NCI-H526 (cell line): ENCODE measurements at places on chromosomes 3 and 15.

GRCh38 chr3:101588616-101589015, 14.6 kb downstream of the PCNP start:
- no peak for DNase-seq

DNA sequence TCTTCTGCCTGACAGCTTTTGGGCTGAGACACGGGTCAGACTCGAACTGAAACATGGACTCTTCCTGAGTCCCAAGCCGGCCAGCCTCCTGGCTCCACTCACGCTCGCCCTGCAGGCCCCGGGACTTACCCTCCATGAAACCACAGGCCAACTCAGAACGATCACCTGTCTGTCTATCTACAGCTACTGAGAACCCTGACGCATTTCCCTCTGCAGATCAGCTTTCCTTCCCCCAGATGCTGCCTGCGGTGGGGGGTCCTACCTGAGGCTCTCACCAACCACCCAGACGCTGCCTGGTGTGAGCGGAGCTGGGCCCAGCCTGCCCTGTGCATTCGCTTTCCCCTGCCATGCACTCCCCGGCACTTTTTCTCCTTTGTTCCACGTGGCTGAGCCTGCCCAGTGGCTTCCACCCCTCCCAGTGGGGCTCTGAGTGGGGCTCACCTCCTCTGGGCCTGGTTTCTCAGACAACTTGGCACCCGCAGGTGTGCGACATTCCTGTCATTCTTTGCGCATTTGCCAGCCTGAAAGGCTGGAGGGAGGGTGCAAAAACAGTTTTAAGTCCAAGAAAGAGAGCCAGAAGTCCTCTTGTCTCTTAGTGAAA, 60.2 kb downstream of the PLXNA1 start:
- no peak for DNase-seq

DNA sequence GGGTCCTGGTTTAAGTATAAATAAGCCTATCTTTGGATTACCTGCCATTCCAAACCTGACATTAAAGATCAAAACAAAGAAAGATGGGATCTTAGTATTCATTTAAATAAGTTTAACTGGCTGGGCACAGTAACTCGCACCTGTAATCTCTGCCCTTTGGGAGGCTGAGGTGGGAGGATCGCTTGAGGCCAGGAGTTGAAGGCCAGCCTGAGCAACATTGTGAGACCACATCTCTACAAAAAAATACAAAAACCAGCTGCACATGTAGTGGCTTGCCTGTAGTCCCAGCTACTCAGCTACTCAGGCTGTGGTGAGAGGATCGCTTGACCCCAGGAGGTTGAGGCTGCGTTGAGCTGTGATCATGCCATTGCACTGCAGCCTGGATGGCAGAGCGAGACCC, 176.9 kb downstream of the FNDC3B start:
- DNase-seq = no peak

DNA sequence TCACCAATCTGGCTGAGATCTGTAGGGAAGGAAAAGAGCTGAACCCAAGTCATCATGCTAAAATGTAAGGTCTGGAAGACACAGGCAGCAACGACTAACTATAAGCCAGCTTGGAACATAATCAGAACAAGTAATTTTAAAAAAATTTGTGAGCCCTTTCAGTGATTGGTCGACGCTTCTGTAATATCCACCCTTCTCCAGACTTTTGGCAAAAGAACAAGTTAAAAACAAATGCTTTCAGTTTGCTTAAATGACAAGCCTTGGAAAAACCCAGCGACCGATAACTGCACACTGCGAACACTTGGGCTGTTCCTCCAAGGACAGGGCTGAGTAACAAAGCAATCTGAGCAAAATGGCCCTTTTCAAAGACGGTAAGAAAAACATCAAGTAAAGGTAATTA, 49.6 kb downstream of the PCSK6 start:
- no peak for DNase-seq

DNA sequence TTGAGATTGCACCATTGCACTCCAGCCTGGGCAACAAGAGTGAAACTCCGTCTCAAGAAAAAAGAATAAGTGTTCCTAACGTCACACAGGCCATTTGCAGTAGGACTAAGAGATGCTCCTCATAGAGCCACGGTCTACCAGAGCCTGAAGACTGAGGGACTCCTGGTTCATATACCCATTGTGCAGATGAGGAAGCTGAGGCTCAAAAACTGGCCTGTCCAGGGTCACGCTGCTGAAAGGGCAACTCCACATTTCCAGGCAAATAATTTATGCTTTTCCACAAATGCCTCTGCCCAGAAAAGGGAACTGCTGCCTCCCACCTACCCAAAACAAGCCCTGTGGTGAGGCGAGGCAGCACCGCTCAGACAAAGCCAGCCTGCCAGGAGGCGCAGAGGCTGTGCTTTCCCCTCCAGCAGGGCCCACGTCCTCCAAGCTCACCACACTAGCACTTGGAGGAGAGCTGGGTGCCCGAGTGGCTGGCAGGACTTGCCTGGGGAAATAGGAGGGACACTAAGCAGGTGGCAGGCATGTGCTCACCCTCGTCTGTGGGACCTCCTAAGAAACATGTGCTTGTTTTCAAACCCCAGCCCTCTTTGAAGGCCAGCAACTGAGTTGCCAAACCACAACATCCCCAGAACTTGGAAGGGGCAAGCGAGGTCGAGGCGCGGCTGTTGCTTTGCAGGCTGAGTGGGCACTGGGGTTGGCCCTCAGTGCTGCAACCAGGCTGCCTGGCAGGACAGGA, 195.6 kb downstream of the XXYLT1 start:
- no peak for DNase-seq

DNA sequence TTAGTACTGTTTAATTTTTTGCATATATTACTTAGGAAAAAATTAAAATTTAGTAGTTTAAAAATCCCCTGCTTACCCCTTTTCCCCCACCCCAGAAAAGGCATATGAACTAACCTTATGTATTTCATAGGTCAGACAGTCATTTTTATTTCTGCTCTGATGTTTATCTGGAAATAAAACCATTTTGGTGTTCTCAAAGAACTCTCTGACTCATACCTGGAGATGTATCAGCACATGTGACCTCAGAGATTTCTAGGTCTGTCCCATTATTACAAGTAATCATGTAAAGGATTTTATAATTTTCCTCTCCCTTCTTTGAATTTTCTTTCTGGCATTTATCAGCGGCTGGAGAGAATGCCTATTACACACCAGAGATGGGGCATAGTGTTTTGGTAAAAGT, 14.1 kb upstream of the CCR8 start:
- no peak for DNase-seq

GRCh38 chr15:66285533-66286280, 7.7 kb upstream of the DIS3L start:
- DNase-seq = no peak

DNA sequence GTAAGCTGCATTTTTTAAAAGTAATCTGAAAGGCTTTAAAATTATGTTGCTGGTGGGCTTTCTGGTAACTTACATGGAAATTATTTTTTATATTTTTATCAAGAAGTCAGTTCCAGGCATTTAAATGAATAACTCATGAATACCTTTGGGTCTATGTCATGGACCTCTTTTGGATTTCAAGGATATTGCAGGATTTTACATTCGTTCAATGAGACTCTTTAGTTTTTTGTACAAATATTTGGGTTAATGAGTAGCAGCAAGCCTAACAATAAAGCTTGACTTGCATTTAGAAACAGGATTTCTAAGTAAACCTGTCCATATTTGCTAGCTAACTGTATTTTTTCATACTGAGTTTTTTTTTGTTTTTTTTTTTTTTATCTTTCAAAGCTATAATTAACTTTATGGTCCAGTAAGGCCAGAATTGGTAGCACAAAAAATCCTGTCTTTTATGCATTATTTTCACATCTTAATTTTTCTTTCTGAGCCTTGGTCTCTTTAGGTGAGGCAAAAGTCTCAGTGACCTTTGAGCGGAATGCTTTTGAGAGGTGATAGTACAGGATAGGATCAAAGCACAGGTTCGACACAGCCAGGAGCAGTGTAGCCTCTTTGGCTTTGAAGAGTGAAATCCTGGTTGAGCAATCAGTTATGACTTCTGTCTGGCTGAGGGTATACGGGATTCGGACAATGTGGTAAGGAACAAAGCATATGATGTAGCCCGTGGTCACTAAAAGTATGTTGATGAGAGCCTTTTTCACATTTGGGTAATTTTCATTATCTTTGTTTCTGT, 4.8 kb downstream of the GPR171 start:
- DNase-seq = no peak

DNA sequence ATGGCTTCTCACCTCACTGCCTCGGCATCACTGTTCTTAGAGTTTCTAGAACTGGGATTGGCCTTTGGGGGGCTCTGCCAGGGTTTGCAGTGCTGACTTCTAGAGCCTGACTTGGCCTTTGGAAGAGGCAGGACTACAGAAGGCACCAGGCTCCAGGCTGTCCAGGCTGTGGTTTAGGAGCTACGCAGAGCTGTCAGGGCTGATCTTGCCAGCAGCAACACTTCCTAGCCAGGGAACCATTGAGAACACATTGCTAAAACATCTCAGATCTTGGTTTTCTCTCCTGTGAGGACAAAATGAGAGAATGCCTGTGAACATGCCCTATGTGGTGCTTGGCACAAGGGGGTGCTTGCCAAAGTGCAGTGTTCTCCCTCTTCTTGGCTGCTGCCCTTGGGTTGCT, 34.6 kb upstream of the APEH start:
- DNase-seq = no peak

DNA sequence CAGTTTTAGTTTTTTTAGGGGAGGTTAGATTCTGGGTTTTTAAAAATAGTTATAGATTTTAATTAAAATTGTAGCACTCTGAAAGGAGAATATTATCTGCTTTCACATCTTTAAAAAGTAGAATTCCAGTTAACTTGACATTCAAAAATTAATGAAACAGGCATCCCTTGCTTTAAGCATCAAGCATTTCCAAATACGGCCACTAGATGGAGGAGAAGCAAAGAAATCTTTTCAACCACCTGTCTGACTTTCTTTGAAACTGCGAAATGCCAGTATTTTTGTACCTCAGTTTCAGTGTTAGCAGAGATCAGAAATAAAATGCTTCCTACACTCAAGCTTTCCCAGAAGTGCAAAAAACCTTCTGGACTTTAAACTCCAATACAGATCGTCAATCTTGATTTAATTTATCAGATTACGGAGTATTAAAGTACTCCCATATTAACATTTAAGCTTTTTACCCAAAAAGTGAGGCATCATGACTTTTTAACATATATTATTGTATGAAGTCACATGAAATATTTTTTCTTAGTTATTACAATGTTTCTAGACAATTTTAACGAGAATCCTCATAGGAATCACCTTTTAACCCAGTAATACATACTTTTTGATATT, 153.3 kb downstream of the P3H2 start:
- no peak for DNase-seq

- DNase-seq = no peak
Observed at GRCh38 chr15:72168808-72169190, 28.8 kb downstream of the GRAMD2A start.

DNA sequence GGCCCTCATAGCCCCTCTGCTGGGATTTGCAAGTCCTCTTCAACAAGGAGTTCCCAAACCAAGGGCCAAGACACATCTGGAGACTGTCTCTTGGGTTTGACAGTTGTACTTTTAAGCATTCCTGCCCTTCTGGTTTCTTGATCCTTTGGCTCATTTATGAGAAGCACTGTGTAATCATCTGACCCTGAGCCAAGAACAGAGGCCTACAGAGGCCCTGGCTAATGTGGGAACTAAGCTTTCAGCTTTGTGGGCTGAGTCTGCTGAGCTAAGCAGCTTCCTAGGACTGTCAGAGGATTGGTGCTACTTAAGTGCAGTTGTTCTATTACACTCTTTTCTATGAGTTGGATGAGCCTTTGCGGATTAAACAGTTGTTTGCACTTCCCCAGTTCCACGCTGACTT, 178.3 kb downstream of the KBTBD8 start:
- no peak for DNase-seq

DNA sequence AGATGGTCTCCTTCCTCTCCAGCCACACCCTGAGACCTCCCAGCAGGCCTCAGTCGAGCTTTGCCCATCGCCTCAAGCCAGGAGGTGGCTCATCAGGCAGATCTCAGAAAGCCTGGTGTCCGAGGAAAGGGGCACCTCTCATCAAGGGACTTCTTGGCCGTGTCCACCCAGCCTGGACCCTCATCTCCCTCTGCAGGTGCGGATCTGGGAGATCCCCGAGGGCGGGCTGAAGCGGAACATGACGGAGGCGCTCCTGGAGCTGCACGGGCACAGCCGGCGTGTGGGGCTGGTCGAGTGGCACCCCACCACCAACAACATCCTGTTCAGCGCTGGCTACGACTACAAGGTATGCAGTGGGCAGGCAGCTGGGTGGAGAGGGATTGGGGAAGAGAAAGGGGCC, 110.2 kb downstream of the ANP32A start:
- no peak for DNase-seq

- DNase-seq = no peak
Observed at GRCh38 chr15:55366981-55367380, 41.2 kb downstream of the CCPG1 start.

DNA sequence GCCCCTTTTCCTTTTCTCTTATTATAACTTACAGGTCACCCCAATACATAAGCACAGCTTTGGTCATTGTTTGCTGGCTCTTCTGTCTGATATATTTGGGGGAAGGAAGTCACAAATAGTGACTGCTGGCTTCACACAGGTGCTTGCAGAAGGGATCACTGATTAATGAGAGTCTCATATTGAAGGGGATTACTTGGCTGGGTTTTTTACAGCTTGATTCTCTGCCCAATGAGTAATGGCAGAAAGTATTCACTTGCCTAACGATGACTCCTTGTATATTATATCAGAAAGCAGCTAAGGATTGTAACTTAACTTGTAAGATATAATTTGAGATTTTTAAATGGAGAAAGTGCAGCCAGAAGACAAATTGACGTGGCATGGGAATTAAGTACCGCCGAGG, 119.3 kb upstream of the PFN2 start:
- DNase-seq = no peak

- DNase-seq = no peak
Observed at GRCh38 chr3:188798556-188799145, 373.1 kb upstream of the TPRG1 start.

- no peak for DNase-seq
Observed at GRCh38 chr3:67487564-67488114, 166.8 kb downstream of the SUCLG2 start.

- DNase-seq = peak; percentile 22
Observed at GRCh38 chr15:39622660-39623516, 42.0 kb downstream of the THBS1 start.

- no peak for DNase-seq
Observed at GRCh38 chr3:75332794-75333193, 331.3 kb upstream of the FRG2C start.

- DNase-seq = no peak
Observed at GRCh38 chr3:126158016-126158911, 22.1 kb downstream of the ALDH1L1 start.

- DNase-seq = peak; percentile 38
Observed at GRCh38 chr15:79897701-79898113, 893 bp upstream of the MTHFS start.

- DNase-seq = no peak
Observed at GRCh38 chr3:39254806-39255449, 24.9 kb downstream of the CX3CR1 start.

GRCh38 chr15:69679623-69680228, 227.1 kb downstream of the RPLP1 start:
- DNase-seq = no peak

GRCh38 chr3:19934098-19934566, at the start of gene EFHB:
Gene EFHB, minus strand, starts transcription at chr3:19934217. Its CDS starts 199 bp downstream, at chr3:19934018.
- peak; percentile 18 for DNase-seq

- no peak for DNase-seq
Observed at GRCh38 chr15:35771746-35772442, 225.9 kb upstream of the DPH6 start.
